Calu3 (cell line): ENCODE measurements at places on chromosomes 7 and 10.

GRCh38 chr7:137870684-137871083 lies 23.9 kb upstream of the DGKI start:
- no peaks in the 10 kb centered on the region for H3K4me1 ChIP-seq
- no peak overlapping the region for H3K27ac ChIP-seq
- H3K27me3 ChIP-seq = no peaks in the 10 kb centered on the region
- H3K36me3 ChIP-seq = no peaks in the 10 kb centered on the region

- H3K27ac ChIP-seq = no peak overlapping the region
- no peaks in the 10 kb centered on the region for H3K4me1 ChIP-seq
- no peak overlapping the region for H3K4me3 ChIP-seq
- no peak for DNase-seq
- no peaks in the 10 kb centered on the region for H3K36me3 ChIP-seq
- H3K27me3 ChIP-seq = no peaks in the 10 kb centered on the region
Measured at GRCh38 chr7:49400891-49401550, 372.4 kb upstream of the VWC2 start.

DNA sequence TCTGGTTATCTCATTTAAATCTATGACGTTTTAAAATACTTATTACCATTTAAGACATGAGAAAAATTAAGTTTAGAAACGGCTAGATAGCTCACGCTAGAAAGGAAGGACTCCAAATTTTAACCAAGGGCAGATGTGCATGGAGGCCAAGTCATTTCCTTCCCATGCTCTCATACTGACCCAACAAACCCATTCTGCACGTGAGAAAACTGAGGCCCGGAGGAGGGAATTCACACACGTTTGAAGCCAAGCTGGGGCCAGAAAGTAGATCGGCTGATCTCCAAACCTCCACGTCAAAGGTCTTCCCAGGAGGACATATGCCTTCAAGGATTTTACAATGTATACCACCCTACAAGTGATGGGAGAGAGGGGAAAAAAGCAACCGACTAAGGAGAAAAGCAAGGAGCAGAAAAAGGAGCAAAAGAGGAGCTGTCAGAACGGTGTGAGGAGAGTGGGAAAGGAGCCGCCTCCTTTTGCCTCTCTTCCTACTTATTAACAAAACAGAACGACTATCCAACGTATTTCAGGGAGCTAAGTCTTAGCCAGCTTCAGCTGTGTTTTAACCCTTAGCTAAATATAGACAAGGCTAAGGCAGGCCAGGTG lies 645 bp upstream of the SIRT1 start:
- no peak for DNase-seq
- no peaks in the 10 kb centered on the region for H3K27me3 ChIP-seq
- peak overlapping the region; percentile 97 for H3K27ac ChIP-seq

GRCh38 chr7:33261585-33261984 lies 132.2 kb downstream of the BBS9 start:
- H3K27me3 ChIP-seq = no peaks in the 10 kb centered on the region
- no peak for DNase-seq
- no peak overlapping the region for H3K27ac ChIP-seq
- no peaks in the 10 kb centered on the region for H3K36me3 ChIP-seq
- no peaks in the 10 kb centered on the region for H3K4me1 ChIP-seq

GRCh38 chr7:106600569-106601373 lies 60.2 kb downstream of the CCDC71L start:
- no peak overlapping the region for H3K27ac ChIP-seq
- no peaks in the 10 kb centered on the region for H3K27me3 ChIP-seq
- H3K36me3 ChIP-seq = no peaks in the 10 kb centered on the region
- no peak for DNase-seq
- no peaks in the 10 kb centered on the region for H3K4me1 ChIP-seq

DNA sequence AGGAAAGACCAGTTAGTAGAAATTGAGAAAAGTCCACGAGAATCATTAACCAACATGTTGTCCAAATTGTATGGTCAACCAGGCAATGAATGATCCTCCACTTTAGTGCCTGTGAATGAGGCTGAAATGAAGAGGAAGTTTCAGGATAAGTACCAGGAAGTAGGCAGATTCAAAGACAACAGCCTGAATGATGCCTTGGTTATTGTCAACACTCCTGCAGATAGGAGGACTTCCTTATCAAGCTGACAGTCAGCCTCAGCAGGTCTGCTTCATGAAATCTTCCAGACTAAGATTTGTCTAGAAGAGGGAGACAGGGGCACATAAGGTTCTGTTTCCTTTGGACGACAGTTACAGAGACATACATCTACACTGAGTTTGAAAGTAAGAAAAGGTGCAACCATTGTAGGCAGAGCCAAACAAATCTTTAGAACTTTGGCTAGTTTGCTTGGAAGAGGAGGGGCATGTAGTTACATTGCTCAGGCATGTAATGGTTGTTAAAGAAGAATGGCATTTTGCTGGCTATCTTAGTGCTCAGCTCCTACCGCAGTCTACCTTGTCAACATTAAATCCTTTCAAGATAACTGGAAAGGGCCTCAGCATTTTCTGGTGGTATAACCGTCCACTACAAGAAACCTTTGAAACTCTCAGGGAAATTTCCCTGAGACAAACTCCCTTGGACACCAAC lies 81.4 kb downstream of the ABI1 start:
- H3K27me3 ChIP-seq = no peaks in the 10 kb centered on the region
- H3K4me3 ChIP-seq = no peak overlapping the region
- DNase-seq = no peak

DNA sequence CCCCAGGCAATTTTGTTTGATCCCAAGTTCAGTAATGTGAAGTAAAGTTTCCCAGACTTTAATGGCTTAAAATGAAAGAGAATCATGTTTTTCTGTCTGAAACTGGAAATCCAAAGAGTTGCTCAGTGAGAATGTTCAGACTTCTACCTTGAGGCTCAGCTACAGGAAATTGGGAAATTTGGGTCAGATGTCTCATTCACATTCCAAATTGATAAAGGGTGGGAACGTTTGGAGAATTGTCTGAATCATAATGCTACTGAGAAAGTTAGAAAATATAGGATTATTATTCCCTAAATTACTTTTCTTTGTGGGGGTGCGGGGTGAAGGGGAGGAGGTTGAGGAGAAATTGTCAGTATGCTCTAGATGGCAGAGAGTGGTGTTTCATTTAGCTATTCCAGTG lies 773.9 kb downstream of the LRMDA start:
- H3K27ac ChIP-seq = no peak overlapping the region
- no peak for DNase-seq
- no peaks in the 10 kb centered on the region for H3K27me3 ChIP-seq
- H3K4me3 ChIP-seq = no peak overlapping the region

DNA sequence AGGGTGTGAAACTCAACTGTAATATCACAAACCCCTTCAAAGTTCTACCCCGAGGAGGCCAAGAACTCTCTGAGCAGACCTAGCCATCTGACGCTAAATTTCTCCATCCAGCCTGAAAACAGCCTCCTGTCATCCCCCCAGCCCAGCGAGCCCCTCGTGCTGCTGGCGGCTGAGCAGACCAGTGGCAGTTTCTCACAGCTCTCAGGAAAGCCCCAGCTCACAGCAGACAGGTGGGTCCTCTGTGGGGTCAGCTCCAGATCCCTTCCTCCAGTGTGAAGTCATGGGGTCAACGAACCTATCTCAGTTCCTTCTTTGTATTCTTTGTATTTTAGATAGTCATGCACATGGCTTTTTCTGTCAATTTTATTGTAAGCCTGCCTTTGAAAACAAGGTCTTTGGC lies 7.8 kb downstream of the GARIN1A start:
- no peak overlapping the region for H3K4me3 ChIP-seq
- no peaks in the 10 kb centered on the region for H3K27me3 ChIP-seq
- H3K4me1 ChIP-seq = no peaks in the 10 kb centered on the region
- no peaks in the 10 kb centered on the region for H3K36me3 ChIP-seq
- H3K27ac ChIP-seq = no peak overlapping the region

DNA sequence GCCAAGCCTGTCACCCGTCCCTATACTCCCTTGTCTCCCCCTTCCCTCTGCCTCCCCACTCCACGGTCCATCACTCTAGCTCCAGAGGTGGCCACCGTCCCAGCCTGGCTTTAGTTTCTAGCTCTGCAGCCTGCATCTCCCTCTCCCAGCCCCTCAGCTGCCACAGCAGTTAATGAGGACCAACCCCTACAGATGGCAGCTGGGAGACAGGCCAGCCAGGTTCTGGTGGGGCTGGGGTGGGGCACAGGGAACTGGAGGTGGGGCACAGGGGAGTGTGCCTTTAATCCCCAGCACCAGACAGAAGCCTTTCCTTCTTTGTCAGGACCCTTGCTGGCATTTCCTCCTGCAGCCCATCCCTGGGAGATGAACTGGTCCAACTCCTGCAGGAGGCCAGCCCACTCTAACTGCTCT lies 21.1 kb downstream of the UNC5B start:
- H3K4me1 ChIP-seq = no peaks in the 10 kb centered on the region
- no peak overlapping the region for H3K4me3 ChIP-seq
- peaks cover 100% of the 10 kb centered on the region for H3K27me3 ChIP-seq
- no peak overlapping the region for H3K27ac ChIP-seq

DNA sequence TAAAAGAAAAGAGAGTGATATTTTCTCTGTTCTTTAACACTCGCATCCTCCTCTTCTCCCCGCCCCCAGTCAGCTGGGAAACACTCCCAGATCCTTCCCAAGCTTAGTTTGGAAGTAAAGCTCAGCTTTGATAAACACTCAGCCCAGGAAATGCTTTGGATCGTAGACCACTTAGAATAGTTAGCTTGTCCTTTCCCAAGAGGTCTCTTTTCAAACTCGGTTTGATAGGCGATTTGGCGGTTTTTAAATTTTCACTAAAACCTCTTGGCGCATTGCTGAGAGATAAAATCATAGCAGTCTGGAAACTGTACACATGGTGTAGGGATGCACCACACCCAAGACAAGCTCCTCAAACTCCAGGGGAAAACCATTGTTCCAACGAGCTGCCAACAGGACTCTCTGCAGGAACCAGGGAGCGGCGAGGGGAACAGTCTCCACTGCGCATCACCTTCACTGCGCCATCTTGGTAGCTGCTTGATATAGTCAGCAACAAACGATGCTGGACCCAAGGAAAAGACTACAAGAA lies 22.3 kb downstream of the SMURF1 start:
- no peak overlapping the region for H3K4me3 ChIP-seq
- no peaks in the 10 kb centered on the region for H3K27me3 ChIP-seq
- peaks cover 16% of the 10 kb centered on the region for H3K36me3 ChIP-seq
- DNase-seq = no peak
- no peak overlapping the region for H3K27ac ChIP-seq

GRCh38 chr10:79560160-79560709 lies at the start of gene SFTPA2:
TSS of gene SFTPA2 (minus strand) at chr10:79560407. CDS start at chr10:79559483, 924 bp downstream.
- peaks cover 32% of the 10 kb centered on the region for H3K4me1 ChIP-seq
- no peak within 1 kb of the TSS for H3K27ac ChIP-seq
- DNase-seq = no peak

DNA sequence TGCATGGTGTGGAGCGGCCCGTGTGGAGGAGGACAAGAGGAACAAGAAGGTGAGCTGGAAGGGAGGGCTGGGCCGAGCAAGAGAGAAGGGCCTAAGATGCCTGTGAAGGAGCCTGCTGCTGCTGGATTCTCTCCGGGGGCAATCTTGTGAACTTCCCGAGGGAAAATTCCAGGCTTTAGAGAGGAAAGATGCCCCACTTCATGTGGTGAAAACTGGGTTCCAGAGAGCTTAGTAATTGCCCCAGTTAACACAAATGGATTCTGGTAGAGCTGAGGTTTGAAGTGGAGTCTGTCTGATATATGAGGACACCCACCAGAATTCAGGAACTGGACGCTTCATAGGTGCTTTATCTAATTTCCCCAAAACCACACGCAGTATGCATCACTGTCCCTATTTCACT lies 114.1 kb upstream of the ZMIZ1 start:
- DNase-seq = no peak
- no peaks in the 10 kb centered on the region for H3K27me3 ChIP-seq
- no peak overlapping the region for H3K27ac ChIP-seq
